ENCODE measurements at places on chromosomes 2 and 18.

DNA sequence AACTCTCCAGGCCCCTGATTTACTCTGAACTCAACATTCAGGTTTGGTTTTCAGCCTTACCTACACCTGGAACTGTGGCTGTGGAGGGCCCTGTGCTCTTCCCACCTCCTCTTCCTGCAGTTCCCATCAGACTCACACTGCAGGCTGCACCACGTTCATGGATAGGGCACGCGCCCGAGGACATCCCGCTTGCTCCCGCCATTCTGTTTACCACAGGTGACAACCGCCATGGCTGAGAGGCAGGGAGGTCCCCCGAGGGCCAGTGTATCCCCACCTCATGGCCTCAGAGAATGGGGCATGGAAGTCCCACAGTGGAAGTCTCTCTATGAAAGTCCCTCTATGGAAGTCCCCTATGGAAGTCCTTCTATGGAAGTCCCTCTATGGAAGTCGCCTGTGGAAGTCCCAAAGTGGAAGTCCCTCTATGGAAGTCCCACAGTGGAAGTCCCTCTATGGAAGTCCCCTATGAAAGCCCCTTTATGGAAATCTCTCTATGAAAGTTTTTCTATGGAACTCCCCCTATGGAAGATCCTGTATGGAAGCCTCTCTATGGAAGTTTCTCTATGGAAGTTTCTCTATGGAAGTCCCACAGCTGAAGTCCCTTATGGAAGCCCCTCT is 358.4 kb upstream of the SALL3 start:
- no peak for DNase-seq

- no peak for DNase-seq
Measured at GRCh38 chr2:122737429-122738077, 982.1 kb downstream of the TSN start.

DNA sequence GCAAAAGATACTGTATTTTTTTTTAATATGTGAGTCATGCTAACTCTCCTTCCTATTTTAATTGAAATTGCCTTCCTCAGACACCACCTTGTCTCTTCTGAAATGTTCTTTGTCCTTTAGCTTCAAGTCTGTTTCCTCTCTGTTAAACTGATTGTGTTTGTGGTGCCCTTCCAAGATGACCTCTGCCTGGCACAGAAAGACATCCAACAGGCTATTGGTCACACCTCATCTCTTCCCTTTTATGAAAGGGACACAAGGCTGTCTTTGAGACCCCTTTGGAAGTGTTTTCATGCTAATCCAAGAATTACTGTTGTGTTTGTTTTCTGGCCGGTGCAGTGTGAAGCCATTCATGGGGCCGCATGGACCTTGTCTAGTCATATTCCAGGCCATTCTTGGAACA is 94.0 kb upstream of the PIK3C3 start:
- DNase-seq, result no peak

- DNase-seq, result no peak
Measured at GRCh38 chr2:223947711-223948205, 2.6 kb upstream of the WDFY1 start.

DNA sequence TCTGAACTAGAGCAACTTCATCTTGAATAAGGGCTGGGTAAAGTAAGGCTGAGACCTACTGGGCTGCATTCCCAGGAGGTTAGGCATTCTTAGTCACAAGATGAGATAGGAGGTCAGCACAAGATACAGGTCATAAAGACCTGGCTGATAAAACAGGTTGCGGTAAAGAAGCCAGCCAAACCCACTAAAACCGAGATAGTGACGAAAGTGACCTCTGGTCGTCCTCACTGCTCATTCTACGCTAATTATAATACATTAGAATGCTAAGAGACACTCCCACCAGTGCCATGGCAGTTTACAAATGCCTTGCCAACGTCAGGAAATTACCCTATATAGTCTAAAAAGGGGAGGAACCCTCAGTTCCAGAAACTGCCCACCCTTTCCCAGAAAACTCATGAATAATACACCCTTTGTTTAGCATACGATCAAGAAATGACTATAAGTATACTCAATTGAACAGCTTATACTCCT is 109.1 kb downstream of the FIGN start:
- DNase-seq, result no peak

- DNase-seq, result no peak
Measured at GRCh38 chr2:168212866-168213265, 34.5 kb downstream of the STK39 start.

- peak; percentile 10 for DNase-seq
Measured at GRCh38 chr2:47666332-47666731, 116.6 kb upstream of the MSH6 start.

DNA sequence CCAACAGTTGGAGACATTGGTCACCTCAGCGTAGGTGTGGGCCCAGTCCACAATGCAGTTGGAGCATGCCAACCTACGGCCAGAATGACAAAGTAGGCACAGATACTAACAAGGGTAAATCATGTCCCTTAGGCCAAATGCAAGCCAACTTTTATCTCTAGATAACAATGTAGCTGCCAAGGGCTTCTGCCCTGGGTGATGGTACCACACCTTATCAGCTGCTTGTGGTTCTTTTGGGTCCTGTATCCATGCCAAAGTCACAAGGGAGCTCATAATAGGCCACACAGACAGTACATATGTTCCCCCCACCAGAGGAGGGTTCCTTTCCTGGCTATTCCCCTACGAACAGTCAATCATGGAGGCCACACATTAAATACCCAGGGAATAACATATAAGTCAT is 19.1 kb downstream of the PHOSPHO2 start:
- DNase-seq, result no peak

DNA sequence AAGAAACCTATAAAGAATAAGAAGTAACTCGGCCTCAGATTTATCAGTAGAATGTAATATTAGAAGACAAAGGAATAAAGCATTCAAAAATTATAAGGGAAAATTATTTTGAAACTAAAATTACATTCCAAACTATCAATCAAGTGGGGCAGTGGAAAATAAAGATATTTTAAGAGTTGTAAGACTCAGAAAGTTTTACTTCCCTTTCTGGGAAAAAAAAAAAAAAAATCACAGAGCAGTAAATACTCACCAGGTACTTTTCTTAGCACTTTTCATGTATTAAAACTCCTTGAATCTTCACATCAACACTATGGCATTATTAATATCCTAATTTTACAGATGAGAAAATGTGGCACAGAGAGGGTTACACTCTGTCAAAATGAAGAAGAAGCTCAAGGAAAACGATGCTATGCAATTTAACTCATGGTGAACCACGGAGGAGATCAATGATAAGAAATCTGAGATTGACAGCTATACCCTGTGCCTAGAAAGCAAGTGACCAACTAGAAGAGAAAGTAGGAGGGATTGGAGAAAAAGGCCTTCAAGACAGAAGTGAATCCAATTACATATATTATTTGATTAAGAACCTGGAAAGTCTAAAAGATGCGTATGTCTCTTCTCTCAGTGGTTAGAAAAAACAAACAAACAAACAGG is 238.9 kb upstream of the ID2 start:
- DNase-seq, result no peak

DNA sequence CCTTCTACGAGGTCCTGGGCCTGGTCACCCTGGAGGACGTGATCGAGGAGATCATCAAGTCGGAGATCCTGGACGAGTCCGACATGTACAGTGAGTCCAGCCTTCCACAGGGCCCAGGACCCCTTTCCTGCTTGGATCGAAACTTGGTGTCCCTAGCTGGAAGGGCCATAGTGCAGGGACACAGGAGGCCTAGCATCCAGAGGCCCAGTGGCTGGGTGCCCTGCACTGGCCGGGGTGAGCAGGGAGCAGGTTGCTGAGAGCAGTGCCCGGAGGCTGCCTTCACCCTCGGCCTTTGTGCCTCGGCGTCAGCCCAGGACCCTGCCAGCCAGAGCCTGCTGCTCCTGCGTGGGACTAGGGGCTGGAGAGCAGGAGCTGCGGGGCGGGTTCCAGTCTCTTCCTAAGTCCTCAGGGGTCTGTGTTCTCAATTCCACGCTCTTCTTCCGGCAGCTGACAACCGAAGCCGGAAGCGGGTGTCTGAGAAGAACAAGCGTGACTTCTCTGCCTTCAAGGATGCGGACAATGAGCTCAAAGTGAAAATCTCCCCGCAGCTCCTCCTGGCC is 18.9 kb upstream of the CNNM3 start:
- DNase-seq, result no peak

DNA sequence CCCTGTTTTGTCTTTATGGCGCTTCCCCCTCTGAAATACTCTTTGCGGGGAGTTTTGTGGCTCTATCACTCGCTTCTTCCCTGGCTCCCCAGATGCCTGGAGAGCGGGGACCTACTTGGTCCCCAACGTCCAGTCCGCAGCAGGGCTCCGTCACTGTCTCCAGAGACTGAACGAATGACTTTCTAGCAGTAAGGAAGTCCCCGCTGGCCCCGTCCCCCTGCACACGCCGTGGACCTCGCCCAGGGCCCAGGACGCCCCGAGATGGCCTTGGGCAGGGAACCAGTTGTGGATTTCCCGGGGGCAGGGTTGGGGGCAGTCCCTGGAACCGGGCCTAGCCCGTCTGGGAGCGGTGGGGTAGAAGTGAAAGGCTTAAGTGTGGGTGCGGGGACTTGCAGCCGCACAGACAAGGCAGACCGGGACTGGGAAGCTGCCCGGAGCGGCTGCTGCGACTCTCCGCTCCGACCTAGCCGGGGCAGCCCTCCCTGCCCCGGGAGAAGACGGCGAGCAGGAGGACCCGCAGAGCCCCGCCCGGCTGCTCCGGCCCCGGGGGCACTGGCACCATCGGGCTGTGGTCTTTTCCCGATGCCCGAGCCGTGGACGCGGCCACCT is 821 bp upstream of the EPHA4 start:
- peak; percentile 36 for DNase-seq

- DNase-seq, result no peak
Measured at GRCh38 chr18:14074187-14074586, 58.0 kb downstream of the ZNF519 start.

DNA sequence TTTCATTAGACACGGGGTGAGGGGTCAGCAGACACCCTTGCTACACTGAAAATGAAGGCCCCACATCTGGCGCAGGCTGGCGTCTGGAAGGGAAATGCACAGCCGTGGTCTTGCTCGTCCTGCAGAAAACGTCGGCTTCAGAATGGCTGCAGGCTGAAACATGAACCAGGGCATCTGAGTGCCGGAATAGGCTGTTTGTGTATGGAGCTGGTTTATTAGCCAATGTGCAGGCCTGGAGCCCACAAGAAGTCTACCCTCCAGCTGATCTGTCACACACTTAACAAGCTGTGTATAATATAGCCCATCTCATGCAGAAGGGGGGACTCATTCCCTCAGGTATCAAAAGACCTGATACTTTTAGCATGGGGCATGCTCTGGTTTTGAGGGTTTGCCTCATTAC is 153.4 kb upstream of the SOX11 start:
- DNase-seq, result no peak

- DNase-seq, result no peak
Measured at GRCh38 chr2:122764014-122764413, 1008.6 kb downstream of the TSN start.

DNA sequence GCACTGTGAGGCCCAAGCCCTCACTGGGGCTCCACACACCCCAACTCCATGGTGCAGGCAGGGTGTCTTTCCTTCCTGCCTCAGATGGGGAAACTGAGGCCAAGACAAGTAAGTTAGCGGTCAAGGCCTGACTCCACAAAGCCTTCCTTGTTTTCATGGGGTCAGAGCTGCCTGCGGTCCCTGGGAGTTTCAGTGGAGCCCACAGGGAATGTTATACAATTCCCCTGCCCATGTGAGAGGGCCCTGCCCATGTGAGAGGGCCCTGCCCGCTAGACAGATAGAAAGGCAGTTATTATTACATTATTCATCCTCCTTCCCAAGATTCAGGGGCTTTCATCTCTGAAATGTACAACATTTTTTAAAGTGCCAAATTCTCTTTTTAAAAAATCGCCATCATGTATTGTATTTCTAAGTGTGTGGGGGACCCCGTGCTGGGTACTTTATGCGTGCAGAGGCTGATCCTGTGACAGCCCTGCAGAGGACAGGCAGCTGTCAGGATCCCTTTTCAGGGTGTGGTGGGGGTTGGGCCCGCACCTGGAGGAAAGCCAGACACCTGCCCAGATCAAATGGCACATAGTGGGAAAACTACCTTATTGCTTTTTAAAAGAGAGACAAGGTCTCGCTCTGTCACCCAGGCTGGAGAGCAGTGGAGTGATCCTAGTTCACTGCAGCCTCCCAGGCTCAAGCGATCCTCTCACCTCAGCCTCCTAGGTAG is 23.4 kb downstream of the FBLN7 start:
- no peak for DNase-seq

- DNase-seq, result no peak
Measured at GRCh38 chr2:98903064-98903355, 33.0 kb downstream of the CRACDL start.

DNA sequence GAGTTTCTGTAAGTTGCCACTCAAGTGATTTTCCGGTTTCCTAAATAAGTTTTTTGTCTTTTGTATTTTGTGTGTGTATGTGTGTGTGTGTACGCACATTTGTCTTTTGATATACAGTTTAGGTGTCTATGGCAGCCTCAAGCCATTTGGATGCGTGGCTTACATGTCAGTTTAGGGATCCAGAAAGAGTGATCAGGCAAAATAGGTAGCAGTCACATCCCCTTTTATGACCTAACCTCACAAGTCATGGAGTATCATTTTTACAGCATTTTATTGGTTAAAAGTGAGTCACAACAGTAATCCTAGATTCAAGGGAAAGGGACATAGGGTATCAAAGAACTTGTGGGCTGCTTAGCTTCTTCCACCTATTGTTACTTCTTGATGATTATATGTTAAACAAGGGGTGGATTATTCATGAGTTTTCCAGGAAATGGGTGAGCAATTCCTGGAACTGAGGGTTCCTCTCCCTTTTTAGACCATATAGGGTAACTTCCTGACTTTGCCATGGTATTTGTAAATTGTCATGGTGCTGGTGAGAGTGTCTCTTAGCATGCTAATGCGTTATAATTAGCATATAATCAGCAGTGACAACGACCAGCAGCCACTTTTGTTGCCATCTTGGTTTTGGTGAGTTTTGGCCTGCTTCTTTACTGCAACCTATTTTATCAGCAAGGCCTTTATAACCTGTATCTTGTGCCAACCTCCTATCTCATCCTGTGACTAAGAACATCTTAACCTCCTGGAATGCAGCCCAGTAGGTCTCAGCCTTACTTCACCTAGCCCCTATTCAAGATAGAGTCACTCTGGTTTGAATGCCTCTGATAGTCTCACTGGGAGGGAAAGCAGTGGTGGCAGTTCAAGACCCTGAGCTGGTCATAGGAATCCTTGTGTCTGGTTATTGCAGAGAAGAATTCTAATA is 8.6 kb upstream of the SOCS6 start:
- no peak for DNase-seq

GRCh38 chr2:175036582-175037018 is 31.4 kb upstream of the CHN1 start:
- DNase-seq, result no peak

GRCh38 chr18:73366713-73367112 is 498.9 kb upstream of the NETO1 start:
- DNase-seq, result no peak
